ENCODE measurements at places on chromosomes 4 and X.

DNA sequence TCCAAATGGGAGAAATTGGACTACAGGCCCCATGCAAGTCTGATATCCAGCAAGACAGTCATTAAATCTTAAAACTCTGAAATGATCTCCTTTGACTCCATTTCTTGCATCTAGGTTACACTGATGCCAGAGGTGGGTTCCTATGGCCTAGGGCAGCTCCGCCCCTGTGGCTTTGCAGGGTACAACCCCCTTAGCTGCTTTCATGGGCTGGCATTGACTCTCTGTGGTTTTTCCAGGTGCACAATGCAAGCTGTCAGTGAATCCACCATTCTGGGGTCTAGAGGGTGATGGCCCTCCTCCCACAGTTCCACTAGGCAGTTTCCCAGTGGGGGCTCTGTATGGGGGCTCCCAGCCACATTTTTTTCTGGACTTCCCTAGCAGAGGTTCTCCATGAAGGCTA is 228.5 kb upstream of the ADAMTS3 start:
- no peaks in the 10 kb centered on the region for H3K4me1 ChIP-seq
- H3K4me3 ChIP-seq = no peak overlapping the region
- H3K27me3 ChIP-seq = no peaks in the 10 kb centered on the region

DNA sequence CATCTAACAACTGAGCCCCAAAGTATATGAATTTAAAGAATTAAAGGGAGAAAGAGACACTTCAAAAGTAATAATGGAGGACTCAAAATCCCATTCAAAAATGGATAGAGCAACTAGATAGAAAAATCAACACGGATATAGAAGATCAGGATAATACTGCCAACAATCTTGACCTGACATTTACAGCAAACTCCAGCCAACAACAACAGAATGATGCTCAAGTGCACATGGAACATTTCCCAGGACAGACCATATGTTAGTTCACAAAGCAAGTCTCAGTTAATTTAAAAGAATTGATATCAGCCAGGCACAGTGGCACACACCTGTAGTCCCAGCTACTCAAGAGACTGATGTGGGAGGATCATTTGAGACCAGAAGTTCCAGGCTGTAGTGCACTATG is 72.0 kb upstream of the SMARCAD1 start:
- no peaks in the 10 kb centered on the region for H3K4me1 ChIP-seq
- no peak overlapping the region for H3K27ac ChIP-seq
- no peak for DNase-seq

- H3K4me3 ChIP-seq = no peak overlapping the region
- H3K36me3 ChIP-seq = no peaks in the 10 kb centered on the region
- no peaks in the 10 kb centered on the region for H3K4me1 ChIP-seq
- no peaks in the 10 kb centered on the region for H3K27me3 ChIP-seq
These were observed 110.7 kb upstream of the GALNT7 start for GRCh38 chr4:173057901-173058300.

GRCh38 chr4:164706675-164707074 is 47.3 kb upstream of the SMIM31 start:
- H3K27me3 ChIP-seq = no peaks in the 10 kb centered on the region
- H3K4me1 ChIP-seq = no peaks in the 10 kb centered on the region
- no peak for DNase-seq
- H3K4me3 ChIP-seq = no peak overlapping the region
- H3K36me3 ChIP-seq = no peaks in the 10 kb centered on the region

- H3K27me3 ChIP-seq = no peaks in the 10 kb centered on the region
- H3K4me1 ChIP-seq = no peaks in the 10 kb centered on the region
- H3K27ac ChIP-seq = no peak overlapping the region
- H3K4me3 ChIP-seq = no peak overlapping the region
These were observed 71.8 kb upstream of the ALG13 start for GRCh38 chrX:111609206-111609605.

DNA sequence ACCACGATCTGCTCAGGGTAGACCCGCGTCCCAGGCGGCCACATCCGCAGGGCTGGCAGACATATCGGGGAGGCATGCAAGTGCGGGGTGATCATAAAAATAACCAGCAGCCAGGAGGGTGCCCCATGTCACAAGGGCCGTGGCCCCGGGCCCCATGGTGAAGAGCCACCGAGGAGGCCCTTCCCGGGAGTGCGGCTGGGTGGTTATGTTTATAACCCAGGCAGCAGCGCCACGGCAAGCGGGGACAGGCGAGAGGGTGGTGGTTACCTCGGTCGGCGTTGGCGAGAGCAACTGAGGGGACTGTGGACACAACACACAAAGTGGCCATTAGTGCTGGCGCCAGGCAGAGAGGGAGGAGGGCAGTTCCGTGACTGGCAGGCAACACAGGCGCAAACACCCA is 92.7 kb upstream of the AFAP1 start:
- no peak overlapping the region for H3K4me3 ChIP-seq
- H3K4me1 ChIP-seq = no peaks in the 10 kb centered on the region
- peaks cover 87% of the 10 kb centered on the region for H3K36me3 ChIP-seq
- no peak for DNase-seq

GRCh38 chr4:184693056-184693455 is 40.8 kb downstream of the CENPU start:
- H3K4me3 ChIP-seq = no peak overlapping the region
- H3K27me3 ChIP-seq = no peaks in the 10 kb centered on the region
- no peaks in the 10 kb centered on the region for H3K4me1 ChIP-seq
- DNase-seq = no peak
- no peak overlapping the region for H3K27ac ChIP-seq

DNA sequence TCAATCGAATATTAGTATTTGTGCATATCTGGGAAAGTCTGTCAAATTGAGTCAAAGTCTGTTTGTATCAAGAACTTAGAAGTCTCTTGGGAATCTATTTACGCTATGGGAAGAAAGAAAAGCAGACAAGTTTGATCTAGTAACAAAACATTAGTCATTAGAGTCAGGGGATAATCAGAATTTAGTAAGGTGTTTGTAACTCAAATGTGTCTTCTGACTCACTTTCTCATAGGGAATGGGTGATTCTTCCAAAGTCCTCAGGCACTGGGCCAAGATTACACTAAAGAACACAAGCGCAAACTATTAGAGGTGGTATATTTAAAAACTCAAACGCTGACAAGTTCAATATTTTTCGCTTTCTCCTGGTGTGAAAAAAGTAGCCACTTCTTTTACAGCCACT is 926.5 kb downstream of the PDHA2 start:
- DNase-seq = no peak
- no peaks in the 10 kb centered on the region for H3K27me3 ChIP-seq
- no peak overlapping the region for H3K4me3 ChIP-seq
- H3K36me3 ChIP-seq = no peaks in the 10 kb centered on the region
- no peaks in the 10 kb centered on the region for H3K4me1 ChIP-seq
- H3K27ac ChIP-seq = no peak overlapping the region

DNA sequence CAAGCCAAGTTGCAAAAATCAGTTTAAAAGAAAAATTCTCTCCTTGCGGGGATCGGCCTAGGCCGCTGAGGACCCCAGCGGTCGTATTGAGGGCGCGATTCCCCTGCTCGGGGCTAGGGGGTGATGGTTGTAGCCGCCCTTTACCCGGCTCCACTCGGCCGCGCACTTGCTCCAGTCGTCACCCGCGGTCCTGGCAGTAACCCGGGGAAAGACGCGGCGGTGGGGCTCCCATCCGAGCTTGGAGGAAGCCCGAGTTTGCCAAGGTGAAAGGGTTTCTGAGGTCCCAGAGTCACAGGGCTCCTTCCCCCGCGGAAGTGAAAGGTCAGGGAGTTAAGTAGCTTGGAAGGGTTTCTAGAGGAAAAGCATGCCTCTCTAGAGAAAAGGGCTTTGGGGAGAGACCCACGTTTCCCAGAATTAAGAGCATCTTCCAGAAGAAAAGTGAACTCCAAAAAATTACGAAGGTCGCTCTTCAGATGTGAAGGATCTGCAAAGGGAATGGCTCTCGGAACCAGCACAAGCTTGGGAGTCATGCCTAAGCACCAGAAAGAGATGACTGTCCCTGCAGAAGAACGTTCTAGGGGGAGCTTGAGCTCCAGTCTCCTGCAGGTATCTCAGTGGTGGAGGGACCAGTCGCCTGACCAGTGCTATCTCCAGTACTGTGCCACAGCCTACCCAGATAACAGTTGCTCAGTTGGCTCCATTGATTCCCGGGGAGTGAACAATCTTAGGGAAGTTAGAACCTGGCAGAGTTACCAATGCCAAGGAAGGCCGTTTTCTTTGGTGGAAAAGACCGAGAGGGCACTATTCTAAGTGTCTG is 875 bp downstream of the LAP3 start:
- H3K27me3 ChIP-seq = no peaks in the 10 kb centered on the region
- H3K36me3 ChIP-seq = no peaks in the 10 kb centered on the region
- peak overlapping the region; percentile 86 for H3K27ac ChIP-seq

- H3K4me1 ChIP-seq = no peaks in the 10 kb centered on the region
- H3K27me3 ChIP-seq = no peaks in the 10 kb centered on the region
- no peak for DNase-seq
- no peaks in the 10 kb centered on the region for H3K36me3 ChIP-seq
These were observed 28.6 kb downstream of the LUZP4 start for GRCh38 chrX:115318139-115318538.

- no peaks in the 10 kb centered on the region for H3K36me3 ChIP-seq
- H3K4me3 ChIP-seq = peak overlapping the region; percentile 95
- H3K4me1 ChIP-seq = peaks cover 37% of the 10 kb centered on the region
- peak overlapping the region; percentile 99 for H3K27ac ChIP-seq
These were observed 707 bp upstream of the OTUD4 start for GRCh38 chr4:145181091-145181501.

DNA sequence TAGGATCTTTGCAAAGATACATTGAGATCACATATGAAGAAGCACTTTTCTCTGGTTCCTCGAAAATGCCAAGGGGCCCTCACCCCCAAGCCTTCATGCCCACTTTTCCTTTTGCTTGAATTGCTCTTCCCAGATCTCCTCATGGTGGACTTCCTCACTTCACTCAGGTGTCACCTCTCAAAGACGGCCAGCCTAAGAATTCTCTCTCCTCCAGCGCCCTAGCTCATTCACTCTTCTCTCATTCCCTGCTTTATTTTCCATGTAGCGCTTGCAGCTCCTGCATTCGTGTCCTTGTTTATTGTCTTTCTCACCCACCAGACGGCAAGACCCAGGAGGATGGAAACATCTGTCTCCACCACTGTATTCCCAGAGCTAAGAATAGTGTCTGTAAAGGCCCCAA is 32.9 kb downstream of the CCKAR start:
- DNase-seq = no peak
- no peaks in the 10 kb centered on the region for H3K4me1 ChIP-seq
- H3K27ac ChIP-seq = no peak overlapping the region
- H3K4me3 ChIP-seq = no peak overlapping the region
- no peaks in the 10 kb centered on the region for H3K27me3 ChIP-seq

- H3K36me3 ChIP-seq = no peaks in the 10 kb centered on the region
- no peak for DNase-seq
- no peaks in the 10 kb centered on the region for H3K27me3 ChIP-seq
- peak overlapping the region; percentile 39 for H3K27ac ChIP-seq
These were observed 70.4 kb downstream of the LDB2 start for GRCh38 chr4:16827794-16828724.

GRCh38 chr4:71275570-71275969 is 63.2 kb upstream of the SLC4A4 start:
- DNase-seq = no peak
- H3K27ac ChIP-seq = no peak overlapping the region
- H3K36me3 ChIP-seq = no peaks in the 10 kb centered on the region
- no peak overlapping the region for H3K4me3 ChIP-seq
- no peaks in the 10 kb centered on the region for H3K4me1 ChIP-seq
- H3K27me3 ChIP-seq = no peaks in the 10 kb centered on the region

DNA sequence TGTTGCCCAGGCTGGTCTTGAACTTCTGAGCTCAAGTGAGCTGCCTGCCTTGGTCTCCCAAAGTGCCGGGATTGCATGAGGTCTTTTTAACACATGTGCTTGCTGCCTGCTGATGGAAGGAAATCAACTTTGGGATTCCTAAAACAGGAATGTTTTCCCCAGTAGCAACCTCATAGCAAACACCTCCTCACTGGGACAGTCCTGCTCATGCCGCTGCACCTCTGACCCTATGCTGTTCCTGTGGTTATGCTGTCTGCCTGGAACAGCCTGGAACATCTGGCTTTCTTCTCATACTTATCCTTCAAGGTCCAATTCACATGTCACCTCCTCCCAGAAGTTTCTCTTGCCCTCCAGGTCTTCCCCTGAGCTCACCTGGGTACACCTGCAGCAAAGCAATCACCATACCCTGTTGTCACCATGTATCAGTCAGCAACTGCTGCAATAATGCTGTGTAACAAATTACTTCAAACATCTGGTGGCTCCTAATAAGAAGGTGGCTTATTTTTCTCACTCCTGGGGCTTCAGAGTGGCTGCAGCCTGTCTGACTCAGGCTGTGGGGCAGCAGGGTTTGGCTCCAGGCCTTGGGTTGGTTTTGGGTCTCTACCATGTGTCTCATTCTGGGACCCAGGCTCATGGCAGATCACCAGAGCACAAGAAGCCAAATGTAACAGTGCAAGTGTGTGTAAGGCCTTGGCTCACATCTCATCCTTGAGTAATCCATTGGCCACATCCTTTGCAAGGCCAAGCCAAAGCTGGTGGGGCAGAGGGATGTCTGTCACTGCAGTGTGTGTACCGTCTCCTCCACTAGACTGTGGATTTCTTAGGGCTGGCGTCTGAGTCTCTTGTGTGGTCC is 59.4 kb upstream of the SORCS2 start:
- H3K4me3 ChIP-seq = no peak overlapping the region
- H3K27ac ChIP-seq = no peak overlapping the region
- no peaks in the 10 kb centered on the region for H3K27me3 ChIP-seq
- no peaks in the 10 kb centered on the region for H3K36me3 ChIP-seq

- H3K27me3 ChIP-seq = no peaks in the 10 kb centered on the region
- peaks cover 9% of the 10 kb centered on the region for H3K4me1 ChIP-seq
- no peak overlapping the region for H3K4me3 ChIP-seq
These were observed 152.0 kb upstream of the FTHL17 start for GRCh38 chrX:31223817-31224216.

GRCh38 chr4:137768196-137768595 is 235.9 kb upstream of the PCDH18 start:
- no peak overlapping the region for H3K27ac ChIP-seq
- no peaks in the 10 kb centered on the region for H3K4me1 ChIP-seq
- H3K4me3 ChIP-seq = no peak overlapping the region
- no peak for DNase-seq

DNA sequence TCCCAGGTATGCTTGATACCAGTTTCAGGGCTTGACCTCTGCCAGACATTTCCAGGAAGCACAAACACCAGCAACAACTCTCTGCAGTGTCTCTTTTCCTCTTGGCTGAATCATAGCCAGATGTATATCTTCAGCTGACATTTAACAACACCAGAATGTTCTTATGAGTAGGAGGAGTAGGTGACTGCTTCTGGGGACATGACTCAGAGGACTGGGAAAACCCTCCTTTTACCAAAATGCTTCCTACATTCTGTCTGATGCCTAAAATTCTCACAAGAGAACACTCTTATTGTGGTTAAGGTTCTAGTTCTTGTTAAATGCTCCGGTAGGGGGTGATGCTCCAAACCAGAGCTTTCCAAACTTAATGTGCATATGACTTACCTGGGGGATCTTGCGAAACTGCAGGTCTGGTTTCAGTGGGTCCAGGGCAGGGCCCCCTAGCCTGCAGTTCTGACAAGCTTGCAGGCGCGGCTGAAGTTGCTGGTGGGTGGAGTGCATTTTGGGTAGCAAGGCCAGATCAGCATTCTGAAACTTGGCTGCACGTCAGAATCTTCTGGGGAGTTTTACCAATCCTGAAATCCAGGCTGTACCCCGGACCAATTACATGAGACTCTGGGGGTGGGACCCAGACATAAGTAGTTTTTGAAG is 329.3 kb upstream of the RPS6KA3 start:
- no peaks in the 10 kb centered on the region for H3K27me3 ChIP-seq
- DNase-seq = no peak
- no peak overlapping the region for H3K4me3 ChIP-seq
- no peak overlapping the region for H3K27ac ChIP-seq
- no peaks in the 10 kb centered on the region for H3K4me1 ChIP-seq

GRCh38 chr4:65917486-65917885 is 247.2 kb upstream of the EPHA5 start:
- no peak for DNase-seq
- H3K4me1 ChIP-seq = no peaks in the 10 kb centered on the region
- no peak overlapping the region for H3K27ac ChIP-seq
- no peak overlapping the region for H3K4me3 ChIP-seq
- no peaks in the 10 kb centered on the region for H3K27me3 ChIP-seq

Data from gastrocnemius medialis (tissue), 4 donors.